ENCODE measurements at places on chromosomes 3 and 15.

DNA sequence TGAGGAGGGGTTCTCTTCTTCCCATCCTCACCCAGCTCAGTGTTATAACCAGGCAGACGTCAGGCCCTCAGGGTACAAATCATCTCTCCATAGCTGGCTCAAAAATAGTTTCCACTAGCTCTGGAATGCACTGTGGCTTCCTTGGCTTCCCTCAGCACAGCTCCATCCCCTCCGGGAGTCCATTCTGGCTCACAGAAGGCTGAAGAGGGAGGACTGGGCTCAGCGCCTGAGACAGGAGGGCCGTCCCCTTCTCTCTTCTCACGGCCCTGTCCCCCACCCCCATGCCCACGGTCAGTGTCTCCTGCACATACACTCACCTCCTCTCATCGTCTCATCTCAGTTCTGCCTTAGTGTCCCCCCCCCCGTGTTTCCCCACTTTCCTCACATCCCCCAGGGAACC, 50.1 kb downstream of the UMPS start:
- DNase-seq: no peak

- DNase-seq: peak; percentile 90
Observed at GRCh38 chr3:134364061-134364935, 9.9 kb downstream of the AMOTL2 start.

GRCh38 chr3:98977520-98977919, 76.0 kb upstream of the DCBLD2 start:
- no peak for DNase-seq

- no peak for DNase-seq
Observed at GRCh38 chr15:27527490-27528067, 556.6 kb downstream of the GABRG3 start.

GRCh38 chr3:114333923-114334240, 40.1 kb downstream of the TIGIT start:
- DNase-seq: no peak

GRCh38 chr15:69852916-69853315, 244.8 kb downstream of the TLE3 start:
- DNase-seq: no peak

GRCh38 chr15:68315035-68315434, 37.5 kb downstream of the FEM1B start:
- DNase-seq: no peak

- no peak for DNase-seq
Observed at GRCh38 chr3:189683546-189684255, 52.5 kb downstream of the TP63 start.

Data from NCI-H2081 (cell line).